ENCODE measurements at places on chromosomes 6 and 20.

DNA sequence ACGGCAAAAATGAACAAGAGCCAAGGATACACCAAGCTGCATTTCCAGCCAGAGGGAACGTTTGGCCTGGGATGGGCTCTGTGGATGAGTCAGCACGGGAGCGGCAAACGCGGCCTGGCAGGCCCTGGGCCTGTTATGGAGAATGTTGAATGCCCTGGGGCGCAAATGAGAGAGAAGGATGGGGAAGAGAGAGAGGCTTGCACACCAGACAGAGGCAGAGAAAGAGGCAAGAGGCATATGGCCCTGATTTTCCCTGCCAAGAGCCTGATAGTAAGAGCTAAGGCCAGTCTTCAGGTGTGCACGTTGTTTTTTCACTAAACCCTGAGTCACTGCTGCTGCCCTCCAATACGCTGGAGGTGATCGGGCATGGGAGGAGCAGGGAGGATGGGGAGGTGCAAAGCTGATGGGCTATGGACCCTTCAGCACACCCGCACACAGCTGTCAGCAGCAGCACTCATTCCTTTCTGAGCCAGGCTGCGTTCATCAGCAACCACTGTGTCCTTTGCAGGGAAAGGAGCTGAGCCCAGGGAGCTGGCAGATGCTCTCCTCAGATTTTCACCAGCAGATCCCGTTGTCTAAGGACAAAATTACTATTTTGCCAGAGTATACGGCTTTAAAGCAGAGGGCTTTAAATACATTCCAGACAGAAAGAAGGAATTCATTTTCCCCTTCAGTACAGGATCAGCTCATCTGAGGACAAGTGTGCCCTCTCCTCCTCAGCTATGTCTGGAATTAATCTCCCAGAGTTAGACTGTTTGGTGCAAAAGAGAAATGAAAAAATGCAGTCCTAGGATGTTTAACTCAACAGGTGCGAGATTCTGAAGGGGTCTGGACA lies 61.7 kb upstream of the SLC22A23 start:
- no peak for ATAC-seq

GRCh38 chr20:16528078-16528477 lies 45.2 kb downstream of the KIF16B start:
- ATAC-seq = no peak

- ATAC-seq = no peak
Measured at GRCh38 chr20:57409672-57410397, 18.6 kb downstream of the RBM38 start.

DNA sequence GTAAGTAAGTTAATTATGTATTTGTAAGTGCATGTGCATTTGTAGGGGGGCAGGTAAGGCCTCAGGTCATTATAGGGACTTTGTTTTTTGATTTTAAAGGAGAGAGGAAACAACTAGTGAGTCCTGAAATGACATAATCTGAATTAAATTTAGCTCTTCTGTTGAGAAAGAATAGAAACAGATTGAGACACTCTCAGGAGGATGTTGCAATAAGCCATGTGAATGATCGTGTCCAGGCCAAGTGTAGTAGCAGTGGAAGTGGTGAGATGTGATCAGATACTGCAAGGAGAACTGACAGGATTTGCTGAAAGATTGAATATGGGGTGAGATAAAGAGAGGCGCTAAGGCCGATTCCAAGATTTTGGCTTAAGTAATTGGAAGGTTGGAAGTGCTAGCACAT lies 2.6 kb upstream of the CENPW start:
- no peak for ATAC-seq

GRCh38 chr20:63652192-63652980 lies 838 bp downstream of the STMN3 start:
- ATAC-seq = peak; percentile 8

- no peak for ATAC-seq
Measured at GRCh38 chr20:45835825-45836224, 2.2 kb downstream of the SNX21 start.

GRCh38 chr6:154888421-154889295 lies 106.5 kb upstream of the TIAM2 start:
- ATAC-seq = no peak

DNA sequence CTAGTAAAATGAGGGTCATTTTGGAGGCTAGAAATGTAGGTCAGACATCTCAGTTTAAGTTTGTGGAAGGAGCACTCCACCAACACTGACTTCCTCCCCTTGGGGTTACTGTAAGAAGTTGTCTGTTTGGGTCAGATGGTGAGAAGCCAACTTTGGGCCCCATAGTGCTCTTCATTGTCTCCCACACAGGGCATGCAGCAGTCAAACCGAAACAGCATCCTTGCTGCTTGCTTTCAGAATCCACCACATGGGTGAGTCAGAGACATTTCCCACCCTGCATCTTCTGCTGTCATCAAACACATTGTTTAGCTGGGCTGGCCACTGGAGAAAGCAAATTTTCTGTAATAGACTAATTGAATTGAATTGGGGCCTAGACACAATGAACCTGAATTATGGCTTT lies 16.8 kb downstream of the IL17F start:
- peak; percentile 91 for ATAC-seq

GRCh38 chr6:7568021-7568420 lies 22.0 kb upstream of the SNRNP48 start:
- no peak for ATAC-seq

GRCh38 chr6:11353921-11354389 lies 121.5 kb upstream of the NEDD9 start:
- peak; percentile 88 for ATAC-seq

- no peak for ATAC-seq
Measured at GRCh38 chr6:130997061-130997753, 65.8 kb downstream of the EPB41L2 start.

DNA sequence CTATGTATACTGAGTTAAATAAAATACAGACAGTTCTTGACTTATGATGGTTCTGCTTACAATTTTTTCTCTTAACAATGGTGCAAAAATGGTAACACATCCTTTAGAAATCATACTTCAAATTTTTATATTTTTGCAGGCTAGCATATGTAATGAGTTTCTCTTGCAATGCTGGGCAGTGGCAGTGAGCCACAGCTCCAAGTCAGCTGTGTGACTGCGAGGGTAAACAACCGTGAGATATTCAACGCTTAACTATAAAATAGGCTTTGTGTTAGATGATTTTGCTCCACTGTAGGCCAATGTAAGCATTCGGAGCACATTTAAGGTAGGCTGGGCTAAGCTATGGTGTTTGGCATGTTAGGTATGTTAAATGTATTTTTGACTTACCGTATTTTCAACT lies 136.1 kb downstream of the PLCB4 start:
- ATAC-seq = no peak

DNA sequence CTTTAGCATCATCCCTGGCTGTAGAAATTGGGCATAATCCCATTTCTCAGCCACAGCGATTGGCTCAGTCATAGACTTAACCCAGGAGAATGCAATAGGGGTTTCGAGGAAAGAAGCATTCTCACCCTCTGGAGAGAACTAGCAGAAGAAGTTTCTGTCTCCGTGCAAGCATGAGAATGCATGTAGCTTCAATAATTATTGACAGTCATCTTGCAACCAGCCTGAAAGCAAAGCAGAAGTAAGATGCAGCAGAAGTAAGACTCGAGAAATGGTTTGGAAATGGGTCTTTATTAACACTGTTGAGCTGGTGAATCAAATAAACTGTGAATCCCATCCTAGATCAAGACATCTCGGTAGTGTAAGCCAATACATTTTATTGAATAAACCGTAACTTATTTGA lies 828.8 kb upstream of the GJE1 start:
- ATAC-seq = no peak

DNA sequence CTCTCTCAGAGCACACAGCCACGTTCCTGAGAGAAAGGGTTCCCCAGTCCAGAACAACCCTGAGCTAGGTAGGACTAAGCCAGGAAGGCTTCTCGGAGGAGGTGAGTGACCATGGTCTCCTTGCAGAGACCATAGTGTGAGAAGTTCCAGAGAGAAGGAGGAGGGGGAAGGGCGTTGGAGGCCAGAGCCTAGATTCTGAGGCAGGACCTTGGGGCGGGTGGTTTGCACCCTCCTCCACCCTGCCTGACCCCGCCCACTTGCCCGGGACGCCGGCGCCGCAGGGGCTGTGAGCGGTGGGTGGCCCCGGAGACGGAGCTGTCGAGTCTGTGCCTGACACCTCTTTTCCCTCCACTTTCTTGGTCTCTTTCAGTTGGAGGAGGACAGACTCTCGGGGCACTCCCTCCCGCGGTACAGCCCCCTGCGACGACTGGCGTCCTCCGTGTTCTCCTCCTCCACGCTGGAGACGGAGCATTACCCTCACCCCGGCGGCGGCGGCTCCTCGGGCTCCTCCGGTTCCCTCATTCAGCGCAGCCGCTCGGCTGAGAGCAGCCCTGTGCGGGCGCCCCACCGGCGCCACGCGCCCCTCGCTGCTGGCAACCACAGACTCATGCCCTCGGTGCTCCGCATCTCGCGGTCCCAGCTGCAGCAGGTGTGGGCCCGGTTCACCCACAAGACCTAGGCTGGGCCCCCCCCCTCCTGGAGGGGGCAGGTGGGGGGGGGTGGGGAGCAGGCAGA lies 26.2 kb downstream of the TTBK1 start:
- ATAC-seq = peak; percentile 71

- ATAC-seq = no peak
Measured at GRCh38 chr6:155706341-155706740, 250.7 kb upstream of the NOX3 start.

DNA sequence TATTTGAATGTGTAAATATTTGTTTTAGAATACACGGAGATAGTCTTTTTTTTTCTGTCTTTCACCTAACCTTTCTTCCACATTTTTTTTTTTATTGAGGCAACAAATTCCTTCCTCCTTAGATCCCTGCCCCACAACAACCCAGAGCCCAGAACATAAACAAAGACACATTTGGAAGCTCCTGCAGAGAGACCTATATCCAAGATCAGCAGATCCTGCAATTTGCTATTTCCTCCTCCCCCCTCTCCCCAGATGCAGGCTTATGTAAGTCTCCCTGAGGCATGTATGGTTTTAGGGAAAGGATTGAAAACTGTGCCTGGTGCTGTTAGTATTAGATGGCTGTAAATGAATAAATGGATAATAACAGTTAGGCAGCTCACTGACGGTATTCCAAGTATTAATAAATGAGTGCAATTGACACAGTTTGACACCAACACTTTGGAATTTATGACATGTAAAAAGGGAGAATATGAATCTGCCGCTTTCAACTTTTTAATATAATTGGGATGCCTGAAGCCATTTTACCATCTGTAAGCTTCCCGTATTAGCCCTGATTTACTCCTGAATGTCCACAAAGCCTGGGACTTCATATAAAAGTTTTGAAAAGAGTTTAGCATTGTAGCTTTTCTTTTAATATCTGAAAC lies 608.3 kb upstream of the CITED2 start:
- no peak for ATAC-seq

- ATAC-seq = peak; percentile 52
Measured at GRCh38 chr6:44000164-44000842, 126.9 kb downstream of the MRPL14 start.

DNA sequence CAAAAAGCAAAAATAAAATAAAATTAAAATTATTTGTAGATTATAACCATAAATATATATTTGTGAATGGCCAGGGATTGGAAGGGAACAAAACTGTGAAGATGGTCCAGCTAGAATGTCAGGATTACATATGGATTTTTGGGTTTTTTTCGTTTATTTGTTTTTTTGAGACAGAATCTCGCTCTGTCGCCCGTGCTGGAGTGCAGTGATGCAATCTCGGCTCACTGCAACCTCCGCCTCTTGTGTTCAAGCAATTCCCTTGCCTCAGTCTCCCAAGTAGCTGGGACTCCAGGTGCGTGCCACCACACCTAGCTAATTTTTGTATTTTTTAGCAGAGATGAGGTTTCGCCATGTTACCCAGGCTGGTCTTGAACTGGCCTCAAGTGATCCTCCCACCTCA lies 7.8 kb upstream of the C6orf132 start:
- no peak for ATAC-seq

- ATAC-seq = peak; percentile 63
Measured at GRCh38 chr20:57657535-57658446, 37.6 kb upstream of the ZBP1 start.

Measured in activated T-helper 17 cell treated with anti-CD3 and anti-CD28 coated beads, Interleukin-2, amount 50 U/mL, for 72 hours (primary cell).